Esophagus muscularis mucosa (tissue), 4 donors: ENCODE measurements at places on chromosomes 13 and 19. TPM values are rescaled to one million over a fixed set of nuclear protein-coding genes. Genes with fewer than 3 reads are reported as not detected.

Gene ZNF550
- 4.4 TPM for total RNA-seq

- no peak for DNase-seq
These were observed 665.6 kb upstream of the ARGLU1 start for GRCh38 chr13:107233541-107233940.

GRCh38 chr19:48818234-48818820, 7.5 kb upstream of the BCAT2 start:
- no peak for DNase-seq

- DNase-seq = no peak
These were observed 346.5 kb downstream of the ZNF536 start for GRCh38 chr19:30718707-30719106.

- DNase-seq = no peak
These were observed 24.0 kb upstream of the SCEL start for GRCh38 chr13:77511552-77511951.

- no peak for DNase-seq
These were observed 14.6 kb upstream of the SLC7A10 start for GRCh38 chr19:33240181-33240771.

DNA sequence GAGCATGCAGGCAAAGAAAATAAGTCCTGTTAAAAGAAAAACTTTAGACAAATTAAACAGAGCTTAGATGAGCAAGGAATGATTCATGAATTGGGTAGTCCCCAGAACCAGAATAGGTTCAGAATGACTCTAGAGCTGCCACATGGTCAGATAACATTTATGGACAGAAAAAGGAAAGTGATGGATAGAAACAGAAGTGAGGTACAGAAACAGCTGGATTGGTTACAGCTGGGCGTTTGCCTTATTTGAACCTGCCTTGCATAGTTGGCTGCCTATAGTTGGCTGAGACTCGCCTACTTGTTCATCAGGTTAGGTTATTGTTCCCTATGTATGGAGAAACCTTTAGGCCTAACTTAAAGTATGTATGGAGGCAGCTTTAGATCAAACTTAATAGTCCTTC, 35.4 kb downstream of the WDFY2 start:
- DNase-seq = no peak

Gene AMER2
- 0.17 TPM for total RNA-seq

- DNase-seq = no peak
These were observed 5.1 kb upstream of the KLF2 start for GRCh38 chr19:16319481-16319880.

Gene SOX21
- not detected for total RNA-seq

Gene URI1
- total RNA-seq = 56.4 TPM

- no peak for DNase-seq
These were observed 139.6 kb downstream of the RXFP2 start for GRCh38 chr13:31878955-31879354.

DNA sequence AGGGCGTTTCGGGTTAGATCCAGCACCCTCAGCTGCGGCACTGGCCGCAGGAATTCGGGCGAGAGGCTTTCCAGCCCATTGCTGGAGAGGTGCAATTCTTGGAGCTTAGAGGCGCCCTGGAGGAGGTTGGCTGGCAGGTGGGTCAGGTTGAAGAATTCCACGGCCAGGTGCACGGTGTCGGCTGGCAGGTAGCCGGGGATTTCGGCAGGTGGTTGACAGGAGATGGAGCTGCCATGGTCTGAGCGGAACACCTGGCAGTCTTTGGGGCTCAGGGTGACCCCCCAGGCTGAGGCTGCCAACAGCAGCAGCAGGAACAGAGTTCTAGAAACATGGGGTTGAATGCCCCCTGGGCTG, 1.3 kb downstream of the LRG1 start:
- DNase-seq = no peak

Gene MARCHF2
- 252 TPM for total RNA-seq

GRCh38 chr19:49502866-49503581, 6.8 kb downstream of the RPS11 start:
- DNase-seq = no peak

Gene PRTN3
- not detected for total RNA-seq

DNA sequence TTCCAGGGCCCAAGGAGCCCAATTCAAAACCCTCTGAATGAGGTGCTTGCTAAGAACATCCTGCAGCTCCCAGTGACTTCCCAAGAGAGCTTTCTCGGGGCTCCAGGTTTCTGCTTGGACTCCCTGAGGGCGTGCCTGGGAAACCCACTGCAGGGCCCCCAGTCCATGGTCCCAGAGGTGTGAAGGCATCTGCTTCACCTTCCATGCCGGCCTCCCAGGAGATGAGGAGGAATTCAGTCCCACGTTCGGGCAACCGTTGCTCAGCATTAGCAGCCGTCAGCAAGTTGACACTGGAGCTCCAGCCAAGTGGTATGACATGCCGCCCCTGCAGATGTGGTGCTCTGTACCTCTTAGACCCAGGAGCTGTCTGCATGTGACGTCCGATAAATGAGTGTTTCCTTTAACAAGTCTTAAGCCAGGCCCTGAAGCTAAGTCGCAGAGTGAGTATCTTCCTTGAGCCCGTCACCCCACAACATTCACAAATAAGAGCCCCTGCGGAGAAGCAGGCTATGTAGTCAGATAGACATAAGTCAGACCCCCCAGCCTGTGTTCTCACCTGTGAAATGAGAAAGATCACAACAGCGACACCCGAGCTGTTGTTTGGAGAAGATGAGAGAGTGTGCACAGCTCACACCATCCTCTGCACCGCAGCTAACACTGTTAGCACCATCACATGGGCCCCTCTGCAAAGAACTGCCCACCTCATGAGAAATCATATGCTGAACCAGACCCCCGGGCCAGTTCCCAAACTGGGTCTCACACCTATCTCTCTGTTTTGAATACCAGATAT, 150.3 kb downstream of the KATNAL1 start:
- DNase-seq = no peak

DNA sequence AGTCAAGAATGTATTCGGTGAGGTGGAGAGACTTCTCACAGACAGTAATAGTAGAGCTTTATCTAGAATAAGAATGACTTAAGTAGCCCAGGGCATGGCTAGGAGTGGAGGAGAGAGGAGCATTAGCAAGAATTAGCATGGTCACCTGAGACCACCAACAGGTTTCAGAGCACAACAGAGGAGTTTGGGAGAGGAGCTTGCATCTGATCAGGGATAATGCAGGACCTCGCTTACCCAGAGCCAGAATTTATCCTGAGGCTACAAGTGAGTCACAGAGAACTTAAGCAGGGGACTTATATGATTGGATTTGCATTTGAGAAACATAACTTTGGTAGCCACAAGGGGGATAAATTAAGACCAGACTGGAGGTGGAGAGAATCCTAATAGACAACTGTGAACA, 102.1 kb upstream of the FNDC3A start:
- no peak for DNase-seq

DNA sequence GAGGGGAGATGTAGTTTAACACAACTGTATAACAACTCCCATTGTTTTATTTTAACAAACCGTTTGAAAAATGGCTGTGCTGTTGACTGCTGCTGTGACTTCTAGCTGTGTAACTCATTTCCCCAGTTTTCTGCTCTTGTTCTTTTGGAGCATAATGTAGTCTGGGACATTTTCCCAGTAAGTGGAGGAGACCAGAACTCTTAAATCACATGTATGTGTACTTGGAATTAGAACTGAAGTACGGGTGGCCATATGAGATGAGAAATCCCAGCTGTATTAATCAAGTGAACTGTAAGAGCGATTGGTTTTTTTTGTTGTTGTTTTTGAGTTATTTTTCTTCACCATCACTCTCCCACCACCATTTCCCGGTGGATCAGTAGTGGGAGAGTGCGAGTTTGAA, 49.4 kb upstream of the RNF113B start:
- DNase-seq = no peak

GRCh38 chr19:47376589-47377144, 27.6 kb downstream of the DHX34 start:
- DNase-seq = no peak

DNA sequence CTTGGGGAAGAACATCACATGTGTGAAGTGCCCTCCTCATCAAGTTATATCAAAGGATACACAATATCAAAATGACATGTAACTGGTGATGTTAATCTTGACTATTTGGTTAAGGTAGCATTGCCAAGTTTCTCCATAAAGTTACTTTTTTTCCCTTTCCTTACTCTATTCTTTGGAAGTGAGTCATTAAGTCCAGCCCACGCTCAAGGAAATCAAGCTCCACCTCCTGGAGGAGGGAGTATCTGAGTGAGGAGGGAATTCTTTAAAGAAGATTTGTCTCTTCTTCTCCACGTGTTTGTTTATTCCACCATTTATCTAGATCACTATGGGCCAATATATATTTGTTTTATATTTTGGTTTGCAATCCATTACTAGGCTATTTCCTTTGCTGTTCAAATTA, 33.6 kb upstream of the FNDC3A start:
- DNase-seq = no peak

DNA sequence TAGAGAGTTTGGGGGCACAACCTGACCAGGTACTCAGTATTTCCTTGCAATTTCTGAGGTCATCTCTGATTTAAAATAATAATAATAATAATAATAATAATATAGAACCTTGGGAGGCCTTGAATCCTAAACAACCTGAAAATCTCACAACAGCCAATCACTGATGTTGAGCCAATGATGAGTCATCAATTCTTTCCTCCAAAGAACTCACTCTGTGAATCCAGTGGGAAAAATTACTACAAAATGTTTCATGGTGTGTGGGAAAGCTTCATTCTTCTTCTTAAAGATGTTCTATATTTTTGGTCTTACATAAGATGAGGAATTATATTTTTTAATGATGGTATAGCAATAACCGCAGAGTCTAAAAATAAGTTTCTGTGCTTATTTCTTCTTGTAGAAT, 594.6 kb downstream of the EFNB2 start:
- DNase-seq = no peak

DNA sequence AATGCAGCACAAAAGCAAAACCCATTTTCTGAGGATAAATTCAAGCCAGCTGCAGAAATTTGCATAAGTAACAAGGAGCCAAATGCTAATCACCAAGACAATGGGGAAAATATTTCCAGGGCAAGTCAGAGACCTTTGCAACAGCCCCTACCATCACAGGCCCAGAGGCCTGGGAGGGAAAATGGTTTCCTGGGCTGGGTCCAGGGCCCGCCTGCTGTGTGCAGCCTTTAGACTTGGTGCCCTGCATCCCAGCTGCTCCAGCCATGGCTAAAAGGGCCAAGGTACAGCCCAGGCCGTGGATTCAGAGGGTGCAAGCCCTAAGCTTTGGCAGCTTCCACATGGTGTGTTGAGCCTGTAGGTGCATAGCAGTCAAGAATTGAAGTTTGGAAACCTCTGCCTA, 309.5 kb upstream of the SGCG start:
- DNase-seq = no peak

GRCh38 chr13:34747507-34747906, 194.6 kb upstream of the NBEA start:
- no peak for DNase-seq

DNA sequence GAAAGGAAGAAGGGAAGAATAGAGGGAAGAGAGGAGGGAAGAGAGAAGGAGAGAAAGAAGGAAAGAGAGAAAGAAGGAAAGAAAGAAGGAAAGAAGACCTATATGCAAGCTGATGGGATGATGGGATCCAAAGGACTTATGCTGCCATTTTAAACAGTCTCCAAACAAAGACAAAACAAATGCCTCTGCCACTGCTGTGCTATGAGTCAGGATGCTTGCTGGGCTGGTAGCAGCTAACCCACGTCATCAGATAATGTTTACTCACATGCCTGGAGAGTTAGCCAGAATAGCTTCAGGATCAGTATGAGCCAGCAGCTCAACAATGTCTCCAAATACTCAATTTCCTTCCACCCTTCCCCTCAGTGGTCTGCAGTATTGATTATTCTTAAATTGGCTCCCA, 12.0 kb upstream of the ZNF274 start:
- no peak for DNase-seq

- DNase-seq = no peak
These were observed 392.5 kb upstream of the DACH1 start for GRCh38 chr13:72259528-72259927.

- no peak for DNase-seq
These were observed 347.2 kb upstream of the ARGLU1 start for GRCh38 chr13:106915146-106915545.

Gene MIR17HG
- 6.6 TPM for total RNA-seq

GRCh38 chr13:60689571-60689970, 292.6 kb downstream of the TDRD3 start:
- DNase-seq = no peak

Gene DPF1
- total RNA-seq = not detected

Gene FBN3
- total RNA-seq = not detected

GRCh38 chr13:25469169-25469525, 97.4 kb downstream of the ATP8A2 start:
- DNase-seq = no peak

GRCh38 chr19:29329460-29330134, 116.6 kb upstream of the UQCRFS1 start:
- peak; percentile 74 for DNase-seq
